ENCODE measurements at places on chromosomes 4 and X.

DNA sequence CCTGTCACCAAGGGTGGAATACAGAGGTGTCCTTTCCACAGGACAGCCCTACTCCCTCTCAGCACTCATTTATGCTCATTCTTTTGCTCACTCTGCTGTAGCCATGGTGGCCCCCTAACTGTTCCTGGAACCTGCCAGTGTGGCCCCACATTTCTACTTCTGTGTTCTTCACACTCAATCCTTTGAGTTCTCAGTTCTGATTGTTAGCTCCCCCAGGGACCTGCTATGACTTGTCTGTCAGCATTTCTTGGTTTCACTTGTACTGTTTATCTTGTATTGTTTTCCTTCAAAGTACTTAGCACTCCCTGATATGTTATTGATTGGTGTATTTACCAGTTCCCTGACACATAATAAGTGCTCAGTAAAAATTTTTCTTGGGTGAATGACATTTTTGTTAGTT lies 14.9 kb downstream of the VBP1 start:
- no peak for DNase-seq

GRCh38 chr4:89469516-89469915 lies 161.9 kb upstream of the GPRIN3 start:
- DNase-seq, result no peak

- DNase-seq, result no peak
Measured at GRCh38 chr4:152162331-152162697, 373.6 kb downstream of the FBXW7 start.

DNA sequence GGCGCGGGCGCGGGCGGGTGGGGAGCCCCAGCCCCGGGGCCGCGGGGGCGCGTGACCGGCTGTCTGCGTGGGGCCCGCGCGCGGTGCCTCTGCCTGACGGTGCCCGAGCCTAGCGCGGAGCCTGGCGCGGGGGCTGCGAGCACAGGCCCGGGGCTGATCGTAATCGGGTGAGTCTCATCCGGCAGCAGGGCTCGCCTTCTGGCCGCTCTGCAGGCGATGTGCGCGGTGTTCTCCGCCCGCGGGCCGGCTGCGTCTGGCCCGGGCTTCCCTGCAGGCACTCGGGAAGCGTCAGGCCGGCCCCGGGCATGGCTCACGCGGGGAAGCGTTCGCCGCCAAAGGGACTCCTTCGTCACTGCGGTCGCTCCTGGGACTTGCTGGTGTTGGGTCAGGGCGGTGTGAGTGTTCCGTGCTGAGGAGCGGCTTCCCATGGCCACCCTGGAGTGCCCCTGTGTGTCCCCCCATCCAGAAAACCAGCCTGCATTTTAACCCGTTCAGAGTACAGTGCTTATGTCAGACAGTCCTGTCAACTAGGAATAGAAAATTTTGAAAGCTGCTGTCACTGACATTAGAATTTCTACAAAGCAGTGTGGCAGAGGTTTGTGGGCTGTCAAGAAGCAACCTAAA lies 40.6 kb downstream of the FAM149A start:
- peak; percentile 49 for DNase-seq

- no peak for DNase-seq
Measured at GRCh38 chrX:134664202-134664601, 5.9 kb upstream of the PLAC1 start.

DNA sequence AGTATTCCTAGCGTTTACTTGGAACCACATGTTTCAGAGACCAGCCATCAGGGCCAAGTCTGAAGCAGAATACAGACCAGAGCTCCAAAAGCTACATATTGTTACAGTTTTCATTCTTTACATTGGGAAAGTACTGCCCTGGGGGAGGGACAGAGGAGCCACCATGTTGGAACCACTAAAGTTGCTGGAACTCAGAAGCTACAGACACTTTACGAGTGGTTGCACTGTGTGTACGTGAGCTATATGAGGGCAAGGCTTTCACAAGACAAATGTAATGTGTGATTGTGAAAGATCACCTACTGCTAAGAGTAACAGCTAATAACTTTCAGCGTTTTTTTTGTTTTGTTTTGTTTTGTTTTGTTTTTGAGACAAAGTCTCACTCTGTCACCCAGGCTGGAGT lies 11.7 kb downstream of the GPC3 start:
- DNase-seq, result no peak

- DNase-seq, result no peak
Measured at GRCh38 chr4:41296995-41297394, 40.3 kb downstream of the UCHL1 start.

Data from C1 segment of cervical spinal cord (tissue), 14 donors.